ENCODE measurements at places on chromosomes 11 and 22. TPM values are rescaled to one million over a fixed set of nuclear protein-coding genes. Genes with fewer than 3 reads are reported as not detected.
A peak's percentile ranks its signal among the peaks of the same experiment; 100 is the strongest.

DNA sequence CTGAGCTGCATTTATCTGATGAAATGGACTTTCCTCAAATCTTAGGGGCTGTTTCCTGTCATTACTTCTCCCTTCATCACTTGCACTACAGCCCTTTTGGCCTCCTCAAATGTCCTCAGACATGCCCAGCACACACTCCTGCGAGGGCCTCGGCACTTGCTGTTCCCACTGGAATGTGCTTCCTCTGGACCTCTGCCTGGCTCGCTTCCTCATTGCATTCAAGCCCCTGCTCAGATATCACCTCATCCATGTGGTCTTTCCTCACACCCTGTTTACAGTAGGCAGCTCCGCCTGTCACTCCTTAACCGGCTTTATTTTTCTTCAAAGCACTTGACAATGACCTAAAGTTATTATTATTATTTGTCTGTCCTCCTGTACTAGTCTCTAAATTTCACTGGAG is 9.0 kb downstream of the NAT10 start:
- no peaks in the 10 kb centered on the region for H3K27me3 ChIP-seq
- H3K27ac ChIP-seq: no peak overlapping the region
- H3K36me3 ChIP-seq: peaks cover 16% of the 10 kb centered on the region
- H3K4me3 ChIP-seq: no peak overlapping the region
- no peak for DNase-seq

GRCh38 chr22:19631899-19632667 is 82.2 kb upstream of the SEPTIN5 start:
- peaks cover 15% of the 10 kb centered on the region for H3K27me3 ChIP-seq
- no peaks in the 10 kb centered on the region for H3K36me3 ChIP-seq
- H3K4me3 ChIP-seq: no peak overlapping the region
- peaks cover 3% of the 10 kb centered on the region for H3K4me1 ChIP-seq

- no peak overlapping the region for H3K4me3 ChIP-seq
- no peak overlapping the region for H3K27ac ChIP-seq
- no peaks in the 10 kb centered on the region for H3K27me3 ChIP-seq
- H3K36me3 ChIP-seq: no peaks in the 10 kb centered on the region
- DNase-seq: no peak
- H3K4me1 ChIP-seq: peaks cover 9% of the 10 kb centered on the region
Measured at GRCh38 chr11:108559340-108559739, 34.2 kb downstream of the EXPH5 start.

DNA sequence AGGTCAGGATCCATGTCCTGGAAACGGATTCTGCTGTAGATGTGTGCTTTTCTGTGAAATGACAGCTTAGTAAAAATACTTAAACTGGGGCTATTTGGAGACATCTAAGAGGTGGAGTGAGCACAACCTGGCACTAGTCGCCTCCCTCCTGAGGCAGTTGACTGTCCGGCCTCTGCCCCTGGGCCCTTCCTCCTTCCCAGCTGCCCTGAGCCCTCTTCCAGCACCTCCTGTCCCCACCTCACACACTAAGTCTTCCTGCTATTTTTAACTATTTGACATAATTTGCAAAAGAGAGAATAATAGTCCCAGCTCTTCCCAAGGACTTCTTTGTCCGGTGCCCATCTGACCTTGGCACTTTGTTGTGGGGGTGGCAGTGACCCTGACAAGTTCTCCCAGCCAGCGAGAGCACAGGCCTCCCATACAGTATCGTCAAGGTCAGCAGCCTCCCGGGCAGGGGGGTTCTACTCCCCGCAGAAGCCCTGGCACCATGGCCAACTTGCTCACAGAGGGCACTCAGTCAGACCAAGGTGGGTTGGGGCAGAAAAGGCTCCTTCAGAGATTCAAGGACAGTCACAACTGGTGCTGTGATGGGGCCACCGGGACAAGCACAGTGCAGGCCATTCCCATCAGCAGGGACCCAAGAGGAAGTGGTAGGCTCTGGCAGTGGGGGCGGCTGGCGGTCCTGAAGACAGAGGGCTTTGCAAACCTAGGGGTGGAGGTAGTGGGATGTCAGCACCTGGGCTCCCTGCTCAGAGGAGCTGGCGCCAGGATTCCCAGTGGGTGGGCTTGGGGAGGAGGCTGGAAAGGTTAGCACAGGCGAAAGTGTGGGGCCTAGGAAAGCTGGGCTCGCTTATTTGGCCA is 5.5 kb upstream of the NEAT1 start:
- DNase-seq: no peak
- no peaks in the 10 kb centered on the region for H3K36me3 ChIP-seq
- peak overlapping the region; percentile 68 for H3K4me3 ChIP-seq
- H3K27ac ChIP-seq: no peak overlapping the region
- H3K4me1 ChIP-seq: peaks cover 74% of the 10 kb centered on the region

DNA sequence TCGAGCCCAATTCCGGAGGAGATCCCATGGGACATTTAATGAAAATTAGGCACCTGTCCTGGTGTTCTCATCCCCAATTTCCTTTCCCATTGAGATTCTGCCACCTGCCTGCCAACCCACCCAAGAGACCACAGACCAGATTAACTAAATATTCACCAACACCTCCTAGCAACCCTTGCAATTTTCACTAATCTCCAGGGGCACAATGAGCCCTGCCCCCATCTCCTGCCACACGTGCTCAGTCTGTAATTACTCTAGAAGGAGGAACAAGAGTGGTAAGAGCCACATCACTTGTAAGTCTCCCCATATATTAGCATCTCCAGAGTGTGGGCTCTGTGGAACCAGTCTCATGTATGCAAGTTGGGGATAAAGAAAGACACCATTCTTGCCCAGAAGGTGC is 38.0 kb downstream of the IL18BP start:
- no peaks in the 10 kb centered on the region for H3K27me3 ChIP-seq
- no peak overlapping the region for H3K27ac ChIP-seq
- H3K4me3 ChIP-seq: no peak overlapping the region
- H3K36me3 ChIP-seq: peaks cover 3% of the 10 kb centered on the region
- DNase-seq: no peak
- peaks cover 4% of the 10 kb centered on the region for H3K4me1 ChIP-seq

- peaks cover 6% of the 10 kb centered on the region for H3K36me3 ChIP-seq
- H3K4me3 ChIP-seq: no peak overlapping the region
- H3K27me3 ChIP-seq: no peaks in the 10 kb centered on the region
- no peak for DNase-seq
- no peaks in the 10 kb centered on the region for H3K4me1 ChIP-seq
- H3K27ac ChIP-seq: no peak overlapping the region
Measured at GRCh38 chr11:19892876-19893275, 180.2 kb downstream of the NAV2 start.

DNA sequence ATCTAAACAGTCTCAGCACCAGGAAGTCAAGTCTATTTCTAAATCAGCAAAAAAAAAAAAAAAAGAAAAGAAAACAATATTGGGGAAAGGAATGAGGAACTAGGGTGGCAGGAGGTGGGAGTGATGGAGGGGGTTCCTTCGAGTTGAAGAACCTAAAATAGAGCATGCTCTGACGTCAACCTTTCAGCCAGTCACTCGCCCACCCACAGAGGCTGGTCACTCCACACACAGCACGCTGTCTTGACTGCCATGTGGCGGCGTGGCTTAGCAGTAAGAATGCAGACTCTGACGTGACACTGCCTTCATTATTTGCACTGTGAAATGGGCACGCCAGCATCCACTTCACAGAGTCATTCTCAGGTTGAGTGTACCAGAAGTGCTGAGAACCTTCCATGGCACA is 48.3 kb downstream of the LARGE1 start:
- H3K4me3 ChIP-seq: no peak overlapping the region
- no peaks in the 10 kb centered on the region for H3K27me3 ChIP-seq
- H3K36me3 ChIP-seq: no peaks in the 10 kb centered on the region
- H3K4me1 ChIP-seq: peaks cover 34% of the 10 kb centered on the region

- H3K4me3 ChIP-seq: no peak overlapping the region
- DNase-seq: no peak
- no peaks in the 10 kb centered on the region for H3K36me3 ChIP-seq
- H3K4me1 ChIP-seq: peaks cover 19% of the 10 kb centered on the region
Measured at GRCh38 chr11:34317036-34317360, 40.8 kb downstream of the ABTB2 start.

DNA sequence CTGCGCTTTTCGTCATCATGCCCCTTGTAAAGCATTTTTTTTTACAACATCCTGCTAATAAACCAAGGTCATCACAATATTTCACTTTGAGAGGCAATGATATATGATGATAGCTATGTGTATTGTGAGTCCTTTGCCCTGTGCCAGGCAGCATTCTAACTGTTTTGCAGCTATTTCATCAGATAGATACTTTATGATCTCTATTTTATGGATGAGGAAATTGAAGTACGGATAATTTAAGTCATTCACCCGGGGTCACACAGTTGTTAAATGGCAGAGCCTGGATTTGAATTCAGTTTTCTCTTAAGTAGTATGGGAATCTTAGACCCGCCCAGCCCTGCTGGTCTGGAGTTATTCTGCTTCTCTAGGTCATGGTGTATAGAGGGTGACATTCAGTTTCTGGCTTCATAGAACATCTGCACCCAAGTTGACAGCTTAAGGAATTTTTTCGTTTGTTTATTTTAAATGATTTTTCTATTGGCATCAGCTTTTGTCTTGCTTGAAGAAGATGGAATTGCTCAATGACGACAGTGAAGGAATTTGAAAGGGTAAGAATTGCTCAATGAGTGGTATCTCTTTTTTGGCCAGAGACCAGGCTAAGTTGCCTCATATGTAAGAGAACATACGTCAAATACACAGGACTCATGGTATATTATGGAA is 926 bp downstream of the PRR5L start:
- peaks cover 12% of the 10 kb centered on the region for H3K4me1 ChIP-seq
- no peak overlapping the region for H3K27ac ChIP-seq
- DNase-seq: no peak
- H3K36me3 ChIP-seq: no peaks in the 10 kb centered on the region
- H3K27me3 ChIP-seq: peaks cover 22% of the 10 kb centered on the region
- no peak overlapping the region for H3K4me3 ChIP-seq

- no peaks in the 10 kb centered on the region for H3K4me1 ChIP-seq
- no peak overlapping the region for H3K4me3 ChIP-seq
- H3K27me3 ChIP-seq: no peaks in the 10 kb centered on the region
- peaks cover 8% of the 10 kb centered on the region for H3K36me3 ChIP-seq
- no peak overlapping the region for H3K27ac ChIP-seq
Measured at GRCh38 chr11:43418197-43418596, 59.5 kb downstream of the TTC17 start.

DNA sequence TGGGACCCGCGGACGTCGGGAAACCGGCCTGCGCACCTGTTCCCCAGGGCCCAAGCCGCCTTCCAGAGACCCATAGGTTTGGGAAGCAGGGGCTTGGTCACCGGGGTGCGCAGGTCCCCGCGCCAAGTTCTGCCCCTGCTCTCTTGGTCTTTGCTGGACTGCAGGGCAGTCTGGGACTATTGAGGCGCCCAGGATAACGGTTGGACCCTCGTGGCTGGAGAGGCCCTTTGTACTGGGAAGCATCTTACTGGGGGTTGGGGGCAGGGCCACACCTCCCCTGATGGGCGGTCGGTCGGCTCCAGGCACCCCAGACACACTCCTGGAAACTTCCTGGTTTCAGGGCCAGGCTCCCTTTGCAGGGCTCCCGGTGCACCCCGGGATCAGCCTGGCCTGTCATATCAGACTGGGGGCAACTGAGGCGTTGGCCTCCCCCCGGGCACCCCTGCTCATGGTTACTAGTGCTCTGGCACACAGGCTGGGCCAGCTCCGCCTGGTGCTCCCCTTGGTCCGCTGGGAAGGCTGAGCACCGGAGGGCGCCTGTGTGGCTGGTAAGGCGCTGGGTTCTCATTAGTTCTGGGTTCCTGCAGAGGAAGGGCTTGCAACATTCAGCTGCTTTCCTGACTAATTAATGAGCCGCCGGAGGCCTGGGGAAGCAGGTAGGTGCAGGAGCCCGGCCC is 1250.5 kb downstream of the BRD1 start:
- no peaks in the 10 kb centered on the region for H3K36me3 ChIP-seq
- peaks cover 3% of the 10 kb centered on the region for H3K27me3 ChIP-seq
- DNase-seq: no peak
- peak overlapping the region; percentile 85 for H3K4me3 ChIP-seq
- H3K27ac ChIP-seq: no peak overlapping the region

GRCh38 chr11:109819410-109819809 is 273.8 kb upstream of the ZC3H12C start:
- H3K27me3 ChIP-seq: no peaks in the 10 kb centered on the region
- no peak overlapping the region for H3K27ac ChIP-seq
- H3K4me3 ChIP-seq: no peak overlapping the region
- no peaks in the 10 kb centered on the region for H3K36me3 ChIP-seq
- H3K4me1 ChIP-seq: no peaks in the 10 kb centered on the region
- no peak for DNase-seq

- H3K4me3 ChIP-seq: no peak overlapping the region
- H3K27me3 ChIP-seq: peaks cover 16% of the 10 kb centered on the region
- H3K36me3 ChIP-seq: no peaks in the 10 kb centered on the region
- H3K4me1 ChIP-seq: peaks cover 5% of the 10 kb centered on the region
- no peak for DNase-seq
Measured at GRCh38 chr11:119505861-119506260, 82.9 kb upstream of the THY1 start.

DNA sequence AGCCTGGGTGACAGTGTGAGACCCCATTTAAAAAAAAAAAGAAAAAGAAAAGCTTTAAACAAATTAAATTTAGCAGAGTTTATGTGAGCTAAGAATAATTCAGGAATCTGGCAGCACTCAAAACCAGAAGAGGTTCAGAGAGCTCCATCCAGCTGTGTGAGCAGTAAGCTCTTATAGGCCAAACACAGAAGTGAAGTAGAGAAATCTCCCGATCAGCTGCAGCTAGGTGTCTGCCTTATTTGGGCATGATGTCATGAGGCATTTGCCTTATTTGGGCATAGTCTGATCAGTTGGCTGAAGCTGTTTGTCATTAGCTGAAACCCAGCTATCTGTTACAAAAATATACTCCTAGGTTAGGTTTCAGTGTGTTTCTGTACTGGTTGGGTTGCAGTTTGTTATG is 8.2 kb downstream of the MS4A15 start:
- no peak overlapping the region for H3K4me3 ChIP-seq
- no peaks in the 10 kb centered on the region for H3K36me3 ChIP-seq
- no peak for DNase-seq
- no peaks in the 10 kb centered on the region for H3K4me1 ChIP-seq

DNA sequence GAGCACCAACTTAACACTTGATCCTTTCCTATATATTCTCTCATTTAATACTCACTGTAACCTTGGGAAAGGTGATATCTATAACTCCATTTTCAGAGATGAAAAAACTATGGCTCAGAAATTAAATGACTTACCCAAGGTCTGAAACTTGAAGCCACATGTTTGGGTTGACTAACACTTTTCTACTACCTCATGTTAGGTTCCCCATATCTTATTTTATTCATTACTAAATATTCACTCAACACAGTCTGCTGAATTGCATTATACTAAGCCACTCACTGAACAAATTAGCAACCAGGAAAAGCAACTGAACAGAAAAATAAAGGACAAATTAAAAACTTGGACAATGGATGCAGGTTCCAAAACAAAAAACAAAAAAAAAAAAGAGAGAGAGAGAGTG is 59.9 kb downstream of the FAM168A start:
- H3K4me3 ChIP-seq: no peak overlapping the region
- no peaks in the 10 kb centered on the region for H3K27me3 ChIP-seq
- peak overlapping the region; percentile 92 for H3K27ac ChIP-seq
- H3K36me3 ChIP-seq: no peaks in the 10 kb centered on the region
- peaks cover 34% of the 10 kb centered on the region for H3K4me1 ChIP-seq
- no peak for DNase-seq

Gene C11orf42
- not detected for total RNA-seq

Gene POU2AF1
- total RNA-seq: not detected

Gene RTN4R
- 19.0 TPM for total RNA-seq

Gene NCR3LG1
- total RNA-seq: 18.8 TPM

Gene SLN
- not detected for total RNA-seq

Gene SVIP
- 36.7 TPM for total RNA-seq

Gene PNPLA3
- 31.2 TPM for total RNA-seq
